ENCODE measurements at places on chromosomes 4 and X. TPM values are rescaled to one million over a fixed set of nuclear protein-coding genes. Genes with fewer than 3 reads are reported as not detected.
A peak's percentile ranks its signal among the peaks of the same experiment; 100 is the strongest.

- DNase-seq: peak; percentile 46
These were observed at the start of gene GABRQ for GRCh38 chrX:152637649-152638442. GABRQ (plus strand) TSS chrX:152637895; CDS start chrX:152638203, 308 bp downstream.

GRCh38 chrX:110924871-110925270, 129.3 kb upstream of the CHRDL1 start:
- DNase-seq: no peak

DNA sequence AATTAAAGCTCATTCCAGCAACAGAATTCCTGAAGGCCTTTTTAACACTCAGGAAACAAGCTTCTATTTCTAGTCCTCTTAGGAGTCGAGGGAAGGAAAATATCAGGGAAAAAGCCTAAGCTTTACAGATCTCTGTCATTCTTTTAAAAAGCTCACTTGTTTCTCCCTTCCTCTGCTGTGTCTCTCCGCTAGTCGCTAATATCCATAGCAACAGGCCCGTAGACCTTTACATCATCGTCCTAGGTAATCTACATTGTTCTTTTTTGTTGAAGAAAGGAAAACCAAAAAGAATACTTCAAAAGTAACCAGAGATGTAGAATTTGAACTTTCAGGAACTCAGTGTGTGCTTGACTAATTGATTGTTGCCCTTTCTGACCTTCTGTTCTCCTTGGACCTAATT, 45.9 kb upstream of the MTMR1 start:
- DNase-seq: no peak

- DNase-seq: peak; percentile 49
These were observed 460.8 kb downstream of the SLITRK2 start for GRCh38 chrX:146278381-146278780.

- DNase-seq: no peak
These were observed 63.8 kb downstream of the GPRIN3 start for GRCh38 chr4:89243733-89244252.

- DNase-seq: peak; percentile 1
These were observed 1.6 kb upstream of the ARMCX6 start for GRCh38 chrX:101619364-101619763.

- DNase-seq: no peak
These were observed 16.5 kb downstream of the GAK start for GRCh38 chr4:915595-915994.

GRCh38 chrX:103927030-103927429, 35.4 kb upstream of the TMSB15B start:
- no peak for DNase-seq

DNA sequence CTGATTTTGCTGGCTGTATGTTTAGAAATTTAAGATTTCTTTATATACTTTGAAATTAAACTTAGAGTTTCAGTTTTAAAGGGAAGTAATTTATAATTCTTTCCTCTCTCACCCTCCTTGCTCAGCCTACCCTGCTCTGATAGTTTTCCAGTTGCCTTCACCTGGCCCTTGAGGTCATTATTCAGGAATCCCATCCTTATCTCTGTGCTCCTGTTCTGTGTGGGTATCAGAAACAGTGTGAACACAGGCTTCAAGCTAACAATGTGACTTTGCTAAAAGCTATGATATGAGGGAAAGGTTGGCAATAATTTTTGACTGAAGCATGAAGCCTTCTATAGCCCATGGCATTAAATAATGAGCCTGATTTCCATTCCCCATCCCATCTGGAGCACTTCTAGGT, 128.1 kb downstream of the MID1 start:
- DNase-seq: no peak

DNA sequence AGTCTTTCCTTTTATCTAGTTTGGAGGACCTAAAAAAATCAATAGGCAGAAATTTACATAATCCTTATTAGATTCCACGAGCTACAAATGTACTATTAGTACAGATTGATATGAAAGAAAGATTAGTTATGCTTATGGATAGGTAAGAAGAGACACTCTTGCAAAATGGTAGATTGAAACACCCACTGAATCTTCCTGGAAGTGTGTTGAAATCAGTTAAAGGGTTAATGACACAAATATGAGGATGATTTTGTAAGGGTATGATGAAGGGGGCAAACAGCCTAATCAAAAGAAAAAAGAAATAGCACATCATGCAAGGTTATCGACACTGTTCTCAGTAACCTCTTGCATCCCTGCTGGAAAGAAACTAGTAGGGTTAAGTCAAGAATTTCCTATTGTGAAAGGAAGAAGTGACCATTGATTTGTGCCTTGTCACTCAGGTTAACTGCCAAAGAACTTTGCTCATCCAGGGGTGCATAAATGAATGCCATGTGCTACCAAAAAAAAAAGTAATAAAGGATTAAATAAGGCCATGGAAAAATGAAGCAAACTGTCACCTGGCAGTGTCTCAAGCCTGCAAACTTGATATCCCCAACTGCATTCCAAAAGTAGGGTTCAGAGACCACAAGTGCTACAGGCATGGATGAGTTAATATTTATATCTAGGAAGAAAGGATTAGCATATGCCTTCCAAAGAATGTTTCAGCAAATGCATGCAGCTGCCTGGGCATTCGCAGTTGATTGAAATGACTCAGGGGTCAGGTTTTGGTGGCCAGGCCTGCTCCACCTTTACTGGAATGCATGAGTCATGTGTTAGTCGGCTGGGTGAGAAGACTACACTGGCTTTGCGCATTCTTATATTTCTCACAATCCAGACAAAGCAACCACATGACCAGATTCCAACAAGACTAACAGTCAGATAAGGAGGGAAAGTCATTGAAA, 78.3 kb upstream of the ATXN3L start:
- DNase-seq: peak; percentile 98

DNA sequence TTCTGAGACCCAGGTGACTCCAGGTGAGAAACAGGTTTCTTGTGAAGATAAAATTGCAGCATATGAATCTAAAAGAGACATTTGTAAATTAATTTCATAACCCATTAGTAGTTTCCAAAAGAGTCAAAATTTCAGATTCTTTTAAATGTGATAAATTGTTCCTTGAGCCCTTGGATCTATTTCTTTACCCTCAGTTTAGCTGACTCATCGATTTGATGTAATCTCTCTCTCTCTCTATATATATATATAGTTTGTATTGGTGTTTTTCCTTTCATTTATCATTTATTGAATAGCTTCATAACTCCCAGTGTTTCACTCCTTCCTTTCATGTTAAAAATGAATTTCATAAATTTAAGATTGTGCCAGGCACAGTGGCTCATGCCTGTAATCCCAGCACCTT, 96.9 kb downstream of the RAPGEF2 start:
- DNase-seq: no peak

DNA sequence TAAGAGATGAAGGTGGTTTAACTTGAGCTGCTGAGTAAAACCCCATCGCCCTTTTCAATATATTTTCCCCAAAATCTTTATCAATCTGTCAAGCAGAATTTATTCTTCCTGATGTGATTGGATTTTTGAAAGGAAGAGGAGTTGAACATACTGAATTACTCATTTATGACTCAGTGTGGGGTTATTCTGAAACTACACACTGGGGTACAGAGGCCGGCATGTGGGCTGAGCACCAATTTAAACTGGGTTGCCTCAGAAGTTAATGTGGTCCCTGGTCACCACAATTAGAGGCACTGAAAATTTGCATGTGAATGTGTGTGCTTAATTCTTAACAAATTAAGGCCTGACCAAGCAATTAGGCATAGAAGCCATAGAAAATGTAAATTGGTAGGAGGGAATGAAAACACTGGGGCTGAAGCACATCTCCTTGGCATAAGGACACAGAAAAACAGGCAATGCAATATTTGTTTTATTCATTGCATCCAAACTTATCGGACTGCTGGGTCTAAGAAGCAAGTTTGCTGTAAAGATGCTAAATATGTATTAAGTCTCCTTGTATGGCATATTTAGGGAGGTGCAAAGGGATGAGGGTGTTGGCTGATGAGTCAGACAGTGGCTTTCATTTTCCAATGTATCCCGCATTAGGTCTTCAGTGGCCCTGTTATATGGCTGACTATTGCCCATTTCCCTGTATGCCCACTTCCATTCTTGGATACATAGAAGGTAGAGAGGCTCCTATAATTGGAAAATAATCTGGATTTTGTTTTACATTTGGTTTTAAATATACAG, 170.9 kb downstream of the IL15 start:
- peak; percentile 43 for DNase-seq

GRCh38 chr4:159060161-159060560, 42.7 kb upstream of the RAPGEF2 start:
- no peak for DNase-seq

GRCh38 chrX:153468008-153468580, 2.3 kb downstream of the HAUS7 start:
- DNase-seq: no peak

DNA sequence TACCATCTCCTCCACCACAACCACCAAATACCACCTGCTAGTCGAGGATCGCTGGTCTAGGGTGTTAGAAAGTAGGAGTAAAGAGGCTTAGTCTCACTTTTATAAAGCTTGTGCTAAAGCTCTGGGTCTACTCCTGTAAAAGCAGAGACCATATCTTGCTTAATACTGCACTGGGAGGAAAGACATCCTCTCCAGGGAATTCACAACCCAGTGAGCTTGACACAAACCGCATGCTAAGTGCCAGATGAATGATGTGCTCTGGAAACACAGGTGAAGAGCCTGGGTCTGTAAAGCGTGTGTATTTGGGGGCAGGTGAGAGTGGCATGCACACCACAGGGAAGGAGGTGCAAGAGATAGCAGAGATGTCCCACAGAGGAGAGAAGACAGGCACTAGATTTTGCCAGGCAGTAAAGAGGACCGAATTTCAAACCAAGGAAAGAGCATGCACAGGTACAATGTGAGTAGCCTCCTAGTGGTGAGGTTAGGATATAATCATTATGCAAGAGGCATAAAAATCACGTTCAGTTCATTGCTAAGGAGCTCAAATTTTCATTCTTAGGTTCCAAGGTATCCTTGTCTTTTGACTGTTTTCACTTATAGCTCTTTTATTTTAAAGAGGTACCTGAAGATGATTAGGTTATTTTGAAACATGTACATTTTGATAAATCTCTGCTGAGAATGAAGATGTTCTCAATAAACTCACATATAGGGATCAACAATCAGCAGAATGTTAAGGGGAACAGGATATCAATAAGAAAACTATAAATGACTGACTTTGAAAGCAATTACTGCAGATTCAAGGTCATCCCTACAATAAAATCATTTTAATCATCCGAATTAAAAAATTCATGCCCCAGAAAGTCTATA, 20.7 kb downstream of the TAPT1 start:
- DNase-seq: peak; percentile 37

DNA sequence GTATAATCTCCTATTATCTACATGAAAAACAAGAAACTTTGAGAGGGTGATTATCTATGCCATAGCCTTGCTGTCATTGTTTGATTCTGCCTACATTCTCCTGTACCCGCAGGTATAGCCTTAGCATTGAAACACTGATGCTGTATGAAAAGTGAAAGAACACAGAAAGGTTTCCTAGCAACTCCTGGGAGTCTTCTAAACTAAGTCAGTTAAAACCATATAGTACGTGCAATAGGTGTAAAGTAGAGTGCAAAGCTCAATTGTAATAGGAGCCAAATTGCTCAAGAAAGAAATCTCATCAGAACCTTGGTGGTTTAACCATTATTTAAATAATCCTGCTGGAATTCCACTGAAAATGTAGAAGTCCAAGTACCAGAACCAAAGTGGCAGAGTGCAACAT, 489.7 kb downstream of the PCDH10 start:
- DNase-seq: no peak

GRCh38 chr4:123624959-123625358, 228.4 kb downstream of the SPRY1 start:
- no peak for DNase-seq

DNA sequence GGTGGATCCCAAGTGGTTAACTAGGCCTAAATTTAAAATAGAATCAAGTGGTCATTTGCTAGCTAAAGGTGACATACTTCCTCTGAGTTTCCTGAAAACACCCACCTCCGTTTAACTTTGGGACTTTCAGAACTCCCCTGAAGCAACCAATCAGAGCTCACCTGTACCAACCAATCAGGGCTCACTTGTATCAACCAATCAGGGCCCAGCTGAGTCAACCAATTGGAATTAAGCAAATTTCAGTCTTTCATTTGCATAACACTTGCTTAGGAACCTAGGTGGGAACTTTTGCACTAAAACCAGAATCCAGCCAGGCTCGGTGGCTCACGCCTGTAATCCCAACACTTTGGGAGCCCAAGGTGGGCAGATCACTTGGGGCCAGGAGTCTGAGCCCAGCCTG, 15.9 kb downstream of the GPC4 start:
- no peak for DNase-seq

DNA sequence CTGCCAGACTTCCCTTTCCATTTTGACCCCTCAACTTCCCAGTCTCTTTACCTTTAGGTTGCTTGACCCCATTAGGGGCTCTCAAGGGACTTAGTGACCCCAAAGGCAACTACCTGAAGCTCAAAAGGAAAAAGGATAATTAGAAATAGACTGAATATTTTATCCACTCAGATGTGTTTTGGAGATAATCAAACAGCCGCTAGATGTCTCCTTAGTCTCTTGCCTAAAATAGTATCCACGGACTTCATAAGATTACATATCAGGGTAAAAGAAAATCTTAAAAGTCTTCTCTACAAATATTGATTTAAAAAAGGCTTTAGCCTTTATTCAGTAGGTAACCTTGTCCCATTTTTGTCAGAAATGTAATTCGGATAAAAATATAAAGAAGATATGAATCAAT, 21.0 kb upstream of the RHOXF2 start:
- peak; percentile 20 for DNase-seq

- DNase-seq: peak; percentile 44
These were observed 19.2 kb upstream of the BRS3 start for GRCh38 chrX:136468391-136469103.

GRCh38 chrX:39260965-39261364, 459.7 kb downstream of the MID1IP1 start:
- no peak for DNase-seq

DNA sequence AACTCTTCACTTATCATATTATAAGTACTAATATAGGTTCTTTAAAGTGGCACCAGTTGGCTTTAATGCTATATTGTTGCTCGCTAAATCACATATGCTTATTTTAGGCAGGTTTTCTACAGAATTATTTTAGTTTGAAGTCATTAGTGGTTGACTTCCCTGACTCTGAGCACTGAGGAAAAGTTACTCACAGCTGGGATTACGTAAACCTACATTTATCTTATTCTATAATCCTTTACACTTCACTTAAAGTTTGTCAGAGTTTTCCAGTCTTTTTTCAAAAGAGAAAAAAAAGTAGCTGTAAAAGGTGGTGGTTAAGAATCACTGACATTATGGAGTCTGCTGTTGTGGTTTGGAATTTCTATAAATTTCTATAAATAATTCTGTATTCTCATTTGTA, 5.8 kb downstream of the UGT2B4 start:
- no peak for DNase-seq

GRCh38 chr4:1732911-1733310, 11.6 kb downstream of the TACC3 start:
- no peak for DNase-seq

GRCh38 chr4:15116509-15117079, 114.3 kb downstream of the CPEB2 start:
- no peak for DNase-seq

- DNase-seq: no peak
These were observed 75.6 kb downstream of the BMPR1B start for GRCh38 chr4:94833394-94833793.

The PRDX4 gene
- total RNA-seq: 157 TPM

The ETFDH gene
- total RNA-seq: 19.2 TPM

The HOPX gene
- total RNA-seq: not detected

The ETDA gene
- total RNA-seq: not detected

The MTMR8 gene
- total RNA-seq: not detected

The CNKSR2 gene
- total RNA-seq: not detected

The CTAG2 gene
- total RNA-seq: not detected

The BRS3 gene
- not detected for total RNA-seq

The SPP1 gene
- not detected for total RNA-seq

The AMOT gene
- total RNA-seq: not detected

The RXFP1 gene
- 4.7 TPM for total RNA-seq

The ING2 gene
- 7.1 TPM for total RNA-seq

Data from MCF 10A (cell line).